Smooth muscle cell of trachea (primary cell): ENCODE measurements at places on chromosomes 7 and 10. TPM values are rescaled to one million over a fixed set of nuclear protein-coding genes. Genes with fewer than 3 reads are reported as not detected.

The KAZALD1 gene
- 39.0 and 58.2 TPM in 2 replicates for total RNA-seq

The FBXO24 gene
- 0.15 and 0.33 TPM in 2 replicates for total RNA-seq

The AGR2 gene
- total RNA-seq = not detected in 2 replicates

The PON3 gene
- total RNA-seq = not detected in 2 replicates

The SH2D4B gene
- total RNA-seq = not detected in 2 replicates

The SORCS1 gene
- under 0.01 TPM in 1 of 2 replicates, not detected in the other for total RNA-seq

The RRP12 gene
- 11.8 and 17.9 TPM in 2 replicates for total RNA-seq

The CALML5 gene
- total RNA-seq = not detected in 2 replicates

The ZNF138 gene
- 2.2 and 7.6 TPM in 2 replicates for total RNA-seq

The AMPH gene
- 4.7 and 7.8 TPM in 2 replicates for total RNA-seq

The PTPN20 gene
- total RNA-seq = 0.33 and 0.73 TPM in 2 replicates
